Stimulated activated CD8-positive, alpha-beta memory T cell treated with anti-CD3 and anti-CD28 coated beads, Interleukin-4, amount 100 ng/mL, for 1 hour (primary cell): ENCODE measurements at places on chromosomes 6 and 20.

GRCh38 chr6:170505306-170505705 lies 47.8 kb downstream of the PSMB1 start:
- no peak for DNase-seq

DNA sequence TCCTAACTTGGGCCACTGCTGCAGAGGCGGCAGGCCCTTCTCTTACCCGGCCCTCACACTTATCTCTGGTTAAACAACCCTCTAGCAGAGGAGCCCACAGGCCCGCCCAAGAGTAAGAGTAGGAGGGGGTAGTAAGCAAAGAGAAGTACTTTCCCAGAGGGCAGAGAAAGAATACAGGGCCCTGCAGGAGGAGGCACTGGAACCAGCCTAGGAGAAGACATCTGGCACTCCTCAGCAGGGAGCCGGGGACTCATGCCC lies 10.1 kb downstream of the MTCH1 start:
- DNase-seq, result no peak

GRCh38 chr20:258963-259362 lies 1.4 kb downstream of the DEFB132 start:
- no peak for DNase-seq

DNA sequence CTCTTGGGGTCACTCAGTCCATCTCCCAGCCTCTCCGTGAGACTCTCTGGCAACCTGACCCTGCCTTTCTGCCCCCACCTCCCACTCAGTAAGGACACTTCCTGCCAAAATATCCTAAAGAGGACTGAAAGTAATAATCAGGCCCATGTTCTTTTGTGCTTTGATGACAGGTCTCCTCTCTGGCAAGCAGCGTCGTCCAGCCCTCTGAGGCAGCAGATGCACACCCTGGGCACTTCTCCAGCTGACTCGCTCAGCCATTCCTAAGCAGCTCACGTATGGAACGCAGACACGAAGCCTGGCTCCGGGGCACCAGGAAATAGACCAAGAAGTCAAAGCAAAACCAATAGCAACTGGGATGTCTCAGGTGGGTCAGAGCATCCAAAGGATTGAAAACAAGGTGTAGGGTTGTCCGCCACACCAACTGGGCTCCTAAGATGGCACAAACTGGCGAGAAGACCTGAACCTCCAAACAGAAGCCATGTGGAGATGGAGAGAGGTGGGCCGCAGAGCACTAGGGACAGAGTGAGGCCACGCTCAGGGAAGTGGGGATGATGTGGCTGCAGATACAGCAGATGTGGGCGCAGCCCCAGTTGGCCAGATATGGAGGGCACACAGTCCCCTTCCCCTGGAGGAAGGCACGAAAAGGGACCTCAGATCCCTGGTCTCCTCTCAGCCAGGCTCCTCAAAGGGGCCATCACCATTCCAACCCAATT lies 99.3 kb downstream of the PRND start:
- DNase-seq, result no peak

GRCh38 chr6:343960-344815 lies 47.4 kb upstream of the IRF4 start:
- no peak for DNase-seq

- DNase-seq, result no peak
Measured at GRCh38 chr6:107784669-107785068, 39.4 kb downstream of the SCML4 start.

DNA sequence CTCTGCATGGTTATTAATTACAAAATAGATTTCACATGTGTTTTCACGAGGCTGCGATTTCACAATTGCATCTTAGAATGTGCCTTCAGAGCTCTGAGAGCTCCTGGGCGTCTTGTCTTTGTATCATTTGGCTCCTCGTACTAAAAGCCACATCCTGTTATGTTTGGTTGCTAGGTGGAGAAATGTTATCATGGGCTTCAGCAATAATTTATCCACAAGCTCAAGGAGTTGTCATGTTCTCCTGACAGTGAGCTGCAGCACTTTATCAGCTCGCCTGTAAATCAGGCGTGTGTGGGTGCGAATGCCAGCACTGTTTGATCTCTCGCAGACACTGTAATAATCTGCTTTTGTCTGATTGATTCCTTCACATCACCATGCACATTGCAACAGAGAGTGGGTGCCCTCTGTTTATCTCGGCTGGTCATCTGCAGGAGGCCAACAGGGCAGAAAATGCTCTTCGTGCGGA lies 218.6 kb upstream of the ZFP64 start:
- DNase-seq, result peak; percentile 28

GRCh38 chr6:23534351-23534750 lies 591.7 kb upstream of the NRSN1 start:
- no peak for DNase-seq

DNA sequence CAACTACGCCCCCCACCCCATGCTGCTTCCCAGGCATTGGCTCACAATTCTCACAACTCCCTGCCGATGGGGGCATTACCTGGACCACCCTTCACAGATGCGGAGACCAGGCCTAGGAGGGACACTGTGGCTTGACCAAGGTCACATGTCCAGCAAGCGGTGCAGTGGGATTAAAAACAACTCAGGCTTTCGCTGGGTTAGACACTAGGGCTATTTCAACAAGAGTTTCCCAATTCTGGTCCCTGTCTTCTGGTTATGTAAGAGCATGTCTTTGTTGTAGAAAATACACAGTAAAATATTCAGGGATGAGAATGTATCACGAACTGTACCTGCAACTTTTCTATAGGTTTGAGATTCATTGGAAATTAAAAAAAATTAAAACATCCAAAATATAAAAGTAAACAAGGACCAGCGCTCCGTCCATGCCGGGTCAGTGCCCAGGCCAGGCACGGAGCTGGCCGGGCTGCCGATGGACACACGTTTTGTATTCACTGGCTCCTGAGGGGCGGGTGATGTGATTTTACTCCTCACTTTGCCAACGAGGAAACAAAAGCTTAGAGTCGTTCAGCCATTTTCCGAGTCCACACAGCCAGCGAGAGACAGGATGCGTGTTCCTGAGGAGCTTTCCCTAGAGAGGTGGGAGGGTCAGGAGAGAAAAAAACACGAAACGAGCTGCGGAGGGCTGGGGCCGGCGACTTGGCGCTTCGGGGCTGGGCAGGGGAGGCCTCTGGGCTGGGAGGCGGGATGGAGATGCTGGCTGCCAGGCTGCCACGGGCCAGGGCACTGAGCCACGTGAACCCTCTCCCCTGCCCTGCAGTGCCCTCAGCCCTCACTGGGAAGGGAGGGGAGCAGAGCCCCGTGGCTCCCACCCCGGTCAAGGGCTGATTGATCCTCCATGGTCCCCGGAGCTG lies 17.1 kb upstream of the VSTM2L start:
- no peak for DNase-seq

- no peak for DNase-seq
Measured at GRCh38 chr6:25675167-25675566, 23.2 kb downstream of the SCGN start.

DNA sequence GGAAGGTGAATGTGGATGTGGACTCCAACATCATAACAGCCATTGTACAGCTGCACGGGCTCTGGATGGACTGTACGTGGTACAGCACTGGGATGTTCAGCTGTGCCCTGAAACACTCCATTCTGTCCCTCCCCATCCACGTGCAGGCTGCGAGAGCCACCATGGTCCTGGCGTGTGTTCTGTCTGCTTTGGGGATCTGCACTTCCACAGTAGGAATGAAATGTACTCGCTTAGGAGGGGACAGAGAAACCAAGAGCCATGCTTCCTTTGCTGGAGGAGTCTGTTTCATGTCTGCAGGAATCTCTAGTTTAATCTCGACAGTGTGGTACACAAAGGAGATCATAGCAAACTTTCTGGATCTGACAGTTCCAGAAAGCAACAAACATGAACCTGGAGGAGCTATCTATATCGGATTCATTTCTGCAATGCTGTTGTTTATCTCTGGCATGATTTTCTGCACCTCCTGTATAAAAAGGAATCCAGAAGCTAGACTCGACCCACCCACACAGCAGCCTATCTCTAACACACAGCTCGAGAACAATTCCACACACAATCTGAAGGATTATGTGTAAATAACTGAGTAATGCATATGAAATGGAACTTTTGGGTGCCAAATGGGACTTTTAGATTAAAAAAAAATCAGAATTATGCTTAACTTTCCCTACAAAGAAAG lies 12.1 kb downstream of the CLDN20 start:
- no peak for DNase-seq

GRCh38 chr6:90703336-90703735 lies 116.5 kb upstream of the MAP3K7 start:
- no peak for DNase-seq

- no peak for DNase-seq
Measured at GRCh38 chr20:36320261-36320897, 14.2 kb downstream of the DLGAP4 start.

DNA sequence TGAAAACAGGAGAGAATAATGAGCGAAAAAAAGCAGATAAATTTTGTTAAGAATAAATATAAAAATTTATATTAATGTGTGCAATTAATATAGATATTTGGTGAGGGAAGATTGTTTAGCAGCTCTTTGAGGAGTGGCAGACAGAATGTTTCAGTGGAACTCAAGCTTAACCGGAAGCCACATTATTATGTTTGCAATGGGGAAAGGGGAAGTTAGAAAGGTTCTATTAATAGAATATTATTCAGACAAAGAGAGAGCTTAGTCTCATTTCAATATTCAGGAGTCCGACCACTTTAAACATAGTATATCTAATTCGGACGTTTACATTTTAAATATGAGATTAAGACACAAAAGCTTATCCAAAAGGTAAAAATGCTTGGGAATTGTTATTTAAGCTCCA lies 81.6 kb upstream of the KHDRBS2 start:
- DNase-seq, result no peak

- no peak for DNase-seq
Measured at GRCh38 chr20:18541741-18542140, 25.5 kb upstream of the SMIM26 start.

- DNase-seq, result no peak
Measured at GRCh38 chr20:50447102-50447804, 62.9 kb upstream of the PTPN1 start.

- DNase-seq, result no peak
Measured at GRCh38 chr6:31479933-31480535, 17.9 kb upstream of the MICB start.

- DNase-seq, result peak; percentile 35
Measured at GRCh38 chr6:110875548-110876169, 1.1 kb downstream of the AMD1 start.

DNA sequence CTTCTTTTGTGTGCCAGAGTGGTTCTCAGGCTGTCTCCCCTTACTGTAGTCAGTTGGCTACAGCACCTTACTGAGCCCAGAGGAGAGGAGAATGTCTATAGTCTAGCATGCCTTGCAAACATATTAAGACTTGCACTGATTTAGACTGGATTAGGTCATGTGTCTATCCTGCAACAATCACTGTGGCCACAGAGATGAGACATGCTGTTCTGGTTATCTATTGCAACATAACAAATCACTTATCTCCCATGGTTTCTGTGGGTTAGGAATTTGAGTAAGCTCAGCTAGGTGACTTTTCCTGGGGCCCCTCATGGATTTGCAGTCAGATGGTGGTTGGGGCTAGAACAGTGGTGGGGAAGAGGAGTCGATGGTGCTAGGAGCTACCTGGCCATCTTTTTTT lies 261.3 kb downstream of the SOD2 start:
- no peak for DNase-seq

DNA sequence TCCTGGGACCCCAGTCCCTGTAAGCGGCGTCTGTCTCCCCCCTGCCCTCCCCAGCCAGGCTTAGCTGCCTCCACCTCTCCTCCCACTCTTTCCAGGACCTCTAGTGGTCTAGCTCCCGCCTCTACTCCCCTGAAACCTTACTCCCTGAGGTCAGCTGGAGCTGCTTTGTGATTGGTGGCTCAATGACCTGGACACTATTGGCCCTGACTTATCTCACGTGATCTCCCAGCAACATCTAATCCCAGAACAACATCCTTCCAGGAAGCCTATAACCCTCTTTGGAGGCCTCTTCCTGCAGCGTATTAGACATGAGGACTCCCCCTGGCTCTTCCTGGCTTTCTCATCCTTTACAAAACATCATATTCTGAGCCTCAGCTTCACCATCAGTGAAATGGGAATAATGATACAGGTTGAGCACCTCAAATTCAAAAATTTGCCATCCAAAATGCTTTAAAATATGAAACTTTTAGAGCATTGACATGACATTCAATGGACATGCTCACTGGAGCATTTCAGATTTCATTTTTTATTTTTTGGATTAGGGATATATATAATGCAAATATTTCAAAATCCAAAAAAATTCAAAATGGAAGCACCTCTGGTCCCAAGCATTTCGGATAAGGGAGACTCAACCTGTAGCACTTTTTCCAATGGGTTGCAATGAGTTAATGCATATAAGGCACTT lies 16.3 kb upstream of the SRC start:
- no peak for DNase-seq

DNA sequence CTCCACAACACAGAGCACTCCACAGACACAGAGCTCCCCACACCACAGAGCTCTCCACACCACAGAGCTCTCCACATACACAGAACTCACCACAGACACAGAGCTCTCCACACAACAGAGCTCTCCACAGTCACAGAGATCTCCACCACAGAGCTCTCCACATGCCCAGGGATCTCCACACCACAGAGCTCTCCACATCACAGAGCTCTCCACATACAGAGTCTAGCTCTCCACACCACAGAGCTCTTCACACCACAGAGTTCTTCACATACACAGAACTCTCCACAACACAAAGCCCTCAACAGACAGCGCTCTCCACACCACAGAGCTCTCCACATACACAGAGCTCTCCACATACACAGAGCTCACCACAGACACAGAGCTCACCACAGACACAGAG lies 55.3 kb downstream of the ERMARD start:
- DNase-seq, result no peak

DNA sequence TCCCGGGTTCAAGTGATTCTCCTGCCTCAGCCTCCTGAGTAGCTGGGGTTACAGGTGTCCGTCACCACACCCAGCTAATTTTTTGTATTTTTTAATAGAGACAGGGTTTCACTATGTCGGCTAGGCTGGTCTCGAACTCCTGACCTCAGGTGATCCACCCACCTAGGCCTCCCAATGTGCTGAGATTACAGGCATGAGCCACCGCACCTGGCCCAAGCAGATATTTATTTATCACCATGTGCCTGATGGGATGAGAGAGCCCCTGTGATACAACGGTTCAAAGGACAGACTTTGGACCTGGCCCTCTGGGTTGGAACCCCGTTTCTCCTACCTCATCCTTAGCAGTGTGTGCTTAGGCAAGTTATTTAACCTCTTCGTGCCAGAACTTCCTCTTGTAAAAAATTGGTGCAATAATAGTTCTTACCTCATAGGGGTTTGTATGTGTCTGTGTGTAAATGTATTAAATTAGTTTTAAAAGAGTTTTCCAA lies 19.2 kb upstream of the STK38 start:
- no peak for DNase-seq

DNA sequence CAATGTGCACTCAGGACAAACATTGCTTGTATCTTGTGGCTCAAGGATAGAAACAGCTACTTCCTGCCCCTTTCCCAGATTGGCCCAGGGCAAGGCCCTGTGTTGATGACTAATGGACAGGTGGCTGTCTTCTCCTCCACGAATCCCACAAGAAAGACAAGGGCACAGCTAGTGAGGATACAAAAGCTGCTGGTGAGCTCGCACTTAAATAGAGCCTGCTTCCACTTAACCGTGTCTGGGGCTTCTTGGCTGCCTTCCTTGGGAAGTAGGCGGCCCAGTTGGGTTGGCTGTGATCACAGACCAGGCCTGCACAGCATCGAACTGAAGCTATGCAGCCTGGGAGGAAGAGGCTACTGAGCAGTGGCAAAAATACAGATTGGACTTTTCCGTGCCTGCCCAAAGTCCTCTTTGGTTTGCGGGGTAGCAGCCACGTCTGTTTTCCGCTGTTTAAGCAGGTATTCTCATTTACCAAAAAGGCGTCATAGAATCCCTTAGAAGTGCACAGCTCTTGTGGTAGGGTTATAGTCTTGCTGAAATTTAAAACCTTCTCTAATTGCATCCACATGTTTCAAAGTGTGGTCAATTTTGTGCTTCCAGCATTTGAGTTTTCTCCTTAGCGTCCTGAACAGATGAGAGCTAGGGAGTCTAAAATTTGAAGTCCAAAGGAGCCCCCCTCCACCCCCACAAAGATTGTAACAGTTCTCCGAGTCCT lies 23.0 kb upstream of the NAA20 start:
- no peak for DNase-seq
